Activated CD8-positive, alpha-beta T cell treated with anti-CD3 and anti-CD28 coated beads for 36 hours (primary cell): ENCODE measurements at places on chromosomes 16 and 17.

DNA sequence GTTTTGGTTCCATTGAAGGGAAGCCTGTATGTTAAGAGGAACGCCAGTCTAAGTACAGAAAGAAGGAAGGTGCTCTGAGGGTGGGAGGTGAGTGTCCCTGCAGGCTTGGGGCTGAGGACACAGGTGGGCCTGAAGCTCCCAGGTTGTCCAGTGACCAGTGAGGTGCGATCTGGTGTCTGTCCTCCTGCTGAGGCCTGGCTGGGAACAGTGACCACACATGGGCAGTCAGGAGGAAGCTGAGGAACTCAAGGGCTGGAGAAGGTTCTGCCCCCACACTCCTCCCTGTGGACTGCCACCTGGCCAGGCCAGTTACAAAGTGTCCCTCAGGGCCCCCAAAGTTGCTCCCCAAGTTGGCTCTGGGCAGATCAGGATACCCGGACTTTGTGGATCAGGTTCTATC lies 102.1 kb downstream of the N4BP1 start:
- no peak overlapping the region for H3K27ac ChIP-seq
- H3K4me1 ChIP-seq: no peaks in the 10 kb centered on the region
- peaks cover 2% of the 10 kb centered on the region for H3K36me3 ChIP-seq
- no peak for DNase-seq
- H3K4me3 ChIP-seq: no peak overlapping the region

GRCh38 chr17:27893841-27894503 lies 807 bp upstream of the LYRM9 start:
- H3K27ac ChIP-seq: no peak overlapping the region
- H3K36me3 ChIP-seq: no peaks in the 10 kb centered on the region
- peaks cover 15% of the 10 kb centered on the region for H3K27me3 ChIP-seq
- H3K4me1 ChIP-seq: peaks cover 13% of the 10 kb centered on the region
- peak overlapping the region; percentile 75 for H3K4me3 ChIP-seq

DNA sequence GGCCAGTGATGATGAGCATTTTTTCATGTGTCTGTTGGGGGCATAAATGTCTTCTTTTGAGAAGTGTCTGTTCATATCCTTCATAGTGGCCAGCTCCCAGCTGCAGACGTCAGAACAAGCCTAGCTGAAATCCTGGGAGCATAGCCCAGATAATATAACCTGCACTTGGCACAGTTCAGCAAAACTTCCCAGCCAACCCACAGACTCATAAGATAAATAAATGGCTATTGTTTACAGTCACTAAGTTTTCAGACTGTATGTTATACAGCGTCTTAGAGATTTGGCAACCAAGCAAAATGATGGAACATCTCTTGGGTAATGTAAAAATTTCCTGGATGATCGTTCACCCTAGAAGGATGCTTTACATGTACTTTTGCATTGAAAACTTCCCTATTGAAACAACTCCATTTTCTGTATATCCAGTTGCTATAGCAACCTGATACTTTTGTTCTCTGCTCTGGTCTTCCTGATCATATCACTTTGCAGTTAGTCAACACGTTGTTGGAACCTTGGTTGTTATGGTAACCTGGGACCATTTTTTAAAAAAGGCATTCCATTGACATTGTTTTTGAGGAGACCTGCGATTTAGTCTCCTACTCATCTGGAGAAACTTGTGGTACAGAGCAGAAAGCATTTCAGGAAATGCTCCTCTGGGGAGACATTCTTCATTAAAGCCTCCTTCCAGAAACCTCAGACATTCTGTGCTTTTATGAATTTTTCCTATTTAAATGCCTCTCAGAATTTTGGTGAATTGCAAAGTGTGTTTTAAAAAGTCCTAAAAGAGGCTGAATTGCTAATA lies 378.7 kb downstream of the HS3ST4 start:
- no peak overlapping the region for H3K4me3 ChIP-seq
- no peaks in the 10 kb centered on the region for H3K4me1 ChIP-seq

DNA sequence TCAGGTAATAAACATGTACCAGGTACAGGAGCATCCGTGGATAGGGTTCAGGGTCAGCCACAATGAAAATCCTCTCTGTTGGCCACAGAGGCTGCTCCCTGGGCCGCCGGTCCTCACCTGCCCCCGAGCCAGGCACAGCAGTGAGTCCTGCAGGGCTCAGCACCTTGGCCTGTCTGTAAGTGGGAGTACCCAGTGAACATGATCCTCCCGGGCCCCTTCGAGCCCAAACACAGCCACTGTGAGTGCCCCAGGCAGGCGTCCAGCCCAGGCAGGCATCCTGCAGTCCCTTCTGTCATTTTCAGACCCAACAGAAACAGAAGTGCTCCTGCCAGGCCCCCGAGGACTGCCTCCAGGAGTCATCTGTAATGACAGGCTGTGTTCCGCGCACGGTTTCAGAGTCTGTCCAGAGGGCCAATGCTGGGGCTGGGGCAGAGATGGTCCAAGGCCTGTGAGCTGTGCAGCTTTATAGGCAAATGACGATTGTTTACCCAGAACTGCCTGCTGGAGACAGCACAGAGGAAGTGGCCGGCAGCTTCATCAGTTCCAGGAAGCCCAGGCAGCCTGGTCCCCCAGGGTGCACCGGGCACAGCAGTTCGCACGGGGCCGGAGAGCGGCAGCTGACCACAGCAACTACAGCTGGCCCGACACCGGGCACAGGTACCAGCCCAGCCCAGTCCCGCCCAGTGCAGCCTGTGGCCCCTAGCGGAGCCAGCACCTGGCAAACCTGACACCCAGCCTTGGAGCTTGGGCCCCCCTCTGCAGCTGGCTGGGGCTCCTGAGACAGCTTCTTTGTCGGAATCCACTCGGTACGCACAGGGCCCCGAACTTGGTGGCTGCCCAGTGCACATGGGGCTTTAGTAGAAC lies 13.2 kb downstream of the SLC7A5 start:
- H3K27me3 ChIP-seq: no peaks in the 10 kb centered on the region
- H3K27ac ChIP-seq: peak overlapping the region; percentile 93
- DNase-seq: peak; percentile 68
- peaks cover 75% of the 10 kb centered on the region for H3K36me3 ChIP-seq
- H3K4me1 ChIP-seq: peaks cover 75% of the 10 kb centered on the region
- peak overlapping the region; percentile 63 for H3K4me3 ChIP-seq

GRCh38 chr17:81518113-81518784 lies 5.7 kb upstream of the ACTG1 start:
- peak overlapping the region; percentile 46 for H3K27ac ChIP-seq
- DNase-seq: no peak
- peaks cover 25% of the 10 kb centered on the region for H3K4me1 ChIP-seq
- H3K27me3 ChIP-seq: no peaks in the 10 kb centered on the region
- H3K4me3 ChIP-seq: peak overlapping the region; percentile 45
- H3K36me3 ChIP-seq: peaks cover 3% of the 10 kb centered on the region

DNA sequence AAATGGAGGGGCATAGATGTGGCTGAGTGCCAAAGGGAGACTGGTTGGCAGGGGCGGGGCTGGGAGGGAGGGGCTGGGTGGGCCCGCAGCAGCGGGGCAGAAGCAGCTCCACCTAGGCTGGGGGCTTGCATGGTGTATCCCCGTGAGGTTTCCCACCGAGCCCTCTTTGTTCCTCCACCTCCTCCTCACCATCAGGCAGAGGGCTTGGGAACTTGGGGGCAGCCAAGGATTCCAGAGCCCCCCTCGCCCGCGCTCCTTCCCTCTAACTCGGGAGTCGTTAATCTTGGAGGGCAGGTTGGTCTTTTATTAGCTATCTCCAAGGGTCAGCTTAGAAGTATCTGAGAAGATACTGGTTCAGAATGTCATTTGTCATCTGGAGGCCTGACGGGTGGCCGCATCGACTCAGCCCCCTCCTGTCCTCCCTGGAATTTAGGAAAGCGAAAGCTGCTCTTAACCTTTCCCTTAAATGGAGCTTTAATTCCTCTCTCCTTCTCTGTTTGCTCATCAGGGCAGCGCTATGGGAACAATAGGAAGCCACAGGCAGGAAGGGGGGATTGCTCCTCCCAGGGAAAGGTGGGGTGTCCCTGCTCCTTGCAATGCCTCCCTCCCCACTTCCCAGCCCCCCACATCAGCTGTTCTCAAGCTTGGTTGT lies 274.3 kb upstream of the XYLT1 start:
- peaks cover 8% of the 10 kb centered on the region for H3K27me3 ChIP-seq
- DNase-seq: no peak
- H3K4me1 ChIP-seq: no peaks in the 10 kb centered on the region

DNA sequence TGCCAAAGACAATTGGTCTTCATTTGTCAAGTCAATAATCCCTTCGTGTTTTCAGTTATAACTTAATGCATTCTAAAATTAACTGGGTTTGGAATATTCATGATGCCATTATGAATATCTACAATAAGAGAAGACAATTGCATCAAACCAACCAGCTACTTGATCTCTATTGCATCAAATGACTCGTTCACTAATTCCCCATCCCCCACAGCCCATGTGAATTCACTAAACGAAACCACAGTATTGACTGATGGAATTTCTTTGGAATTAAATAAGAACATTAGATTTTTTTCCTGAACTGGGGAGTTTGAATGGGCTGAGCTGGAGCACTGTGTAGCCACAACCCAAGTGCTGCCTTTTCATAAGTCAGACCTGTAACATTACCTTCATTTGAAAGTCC lies 65.3 kb downstream of the HS3ST3B1 start:
- H3K27me3 ChIP-seq: no peaks in the 10 kb centered on the region
- DNase-seq: no peak
- no peaks in the 10 kb centered on the region for H3K4me1 ChIP-seq

DNA sequence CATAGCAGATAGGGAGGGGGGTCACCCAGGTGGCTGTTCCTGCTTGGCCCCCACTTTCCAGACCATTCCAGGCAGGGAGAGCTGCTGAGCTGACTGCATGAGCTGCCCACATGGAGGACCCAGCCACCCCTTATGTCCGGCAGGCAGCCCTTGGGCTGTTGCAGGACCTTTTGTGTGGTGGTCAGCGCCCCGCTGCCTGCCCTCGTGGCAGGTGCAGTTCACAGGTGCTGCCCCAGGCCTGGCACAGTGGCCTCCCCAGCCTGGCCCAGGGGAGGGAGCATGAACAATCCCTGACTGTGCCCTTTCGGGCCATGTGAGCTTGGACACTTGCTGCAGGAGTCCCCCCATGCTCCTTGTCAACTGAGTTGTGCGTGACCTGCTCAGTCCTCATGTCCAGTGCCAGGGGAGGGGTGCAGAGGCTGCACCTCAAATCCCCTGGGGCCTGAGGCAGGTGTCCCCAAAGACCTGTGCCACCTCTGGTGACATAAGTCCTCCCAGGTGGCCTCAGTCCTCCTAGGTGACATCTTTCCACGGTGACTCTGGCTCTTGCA lies 8.6 kb downstream of the TBC1D26 start:
- H3K27me3 ChIP-seq: peaks cover 4% of the 10 kb centered on the region
- H3K4me1 ChIP-seq: no peaks in the 10 kb centered on the region
- no peak overlapping the region for H3K27ac ChIP-seq
- no peak overlapping the region for H3K4me3 ChIP-seq
- no peak for DNase-seq

DNA sequence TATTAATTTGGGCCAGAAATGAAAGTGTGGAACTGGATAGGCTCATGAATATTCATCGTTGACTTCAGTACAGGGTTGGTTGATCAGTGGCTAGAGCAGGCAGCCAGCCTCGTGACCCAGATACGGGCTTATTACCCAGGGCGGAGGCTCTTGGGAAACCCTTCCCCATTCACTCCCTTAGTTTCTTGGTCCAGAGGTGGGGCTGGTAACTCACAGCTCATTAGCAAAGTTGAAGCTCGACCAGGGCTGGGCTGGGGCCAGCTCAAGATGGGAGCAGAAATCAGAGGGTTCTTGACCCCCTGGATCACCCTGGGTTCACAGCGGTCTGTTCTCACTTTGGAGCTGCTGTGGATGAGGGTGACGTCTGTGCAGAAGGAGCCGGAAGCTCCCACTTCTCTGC lies 44.6 kb upstream of the GSE1 start:
- H3K4me1 ChIP-seq: peaks cover 84% of the 10 kb centered on the region
- H3K27ac ChIP-seq: peak overlapping the region; percentile 75
- H3K4me3 ChIP-seq: no peak overlapping the region
- DNase-seq: no peak
- peaks cover 17% of the 10 kb centered on the region for H3K36me3 ChIP-seq

- peak; percentile 85 for DNase-seq
- H3K27me3 ChIP-seq: no peaks in the 10 kb centered on the region
- H3K27ac ChIP-seq: peak overlapping the region; percentile 89
- H3K36me3 ChIP-seq: peaks cover 27% of the 10 kb centered on the region
These were observed 3.8 kb downstream of the RNF213 start for GRCh38 chr17:80264205-80265075.

DNA sequence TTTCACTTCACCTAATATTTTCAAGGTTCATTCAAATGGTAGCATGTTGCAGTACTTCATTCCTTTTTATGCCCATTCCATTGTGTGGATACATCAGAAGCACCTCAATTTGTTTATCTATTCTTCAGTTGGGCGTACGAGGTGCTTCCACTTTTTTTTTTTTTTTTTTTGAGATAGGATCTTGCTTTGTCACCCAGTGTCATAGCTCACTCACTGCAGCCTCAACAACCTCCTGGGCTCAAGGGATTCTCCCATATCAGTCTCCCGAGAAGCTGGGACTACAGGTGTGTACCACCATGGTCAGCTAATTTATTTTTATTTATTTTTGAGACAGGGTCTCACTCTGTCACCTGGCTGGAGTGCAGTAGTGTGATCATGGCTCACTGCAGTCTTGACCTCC lies 22.5 kb upstream of the SPNS3 start:
- peaks cover 5% of the 10 kb centered on the region for H3K4me1 ChIP-seq
- no peak overlapping the region for H3K27ac ChIP-seq
- H3K4me3 ChIP-seq: no peak overlapping the region
- no peak for DNase-seq

DNA sequence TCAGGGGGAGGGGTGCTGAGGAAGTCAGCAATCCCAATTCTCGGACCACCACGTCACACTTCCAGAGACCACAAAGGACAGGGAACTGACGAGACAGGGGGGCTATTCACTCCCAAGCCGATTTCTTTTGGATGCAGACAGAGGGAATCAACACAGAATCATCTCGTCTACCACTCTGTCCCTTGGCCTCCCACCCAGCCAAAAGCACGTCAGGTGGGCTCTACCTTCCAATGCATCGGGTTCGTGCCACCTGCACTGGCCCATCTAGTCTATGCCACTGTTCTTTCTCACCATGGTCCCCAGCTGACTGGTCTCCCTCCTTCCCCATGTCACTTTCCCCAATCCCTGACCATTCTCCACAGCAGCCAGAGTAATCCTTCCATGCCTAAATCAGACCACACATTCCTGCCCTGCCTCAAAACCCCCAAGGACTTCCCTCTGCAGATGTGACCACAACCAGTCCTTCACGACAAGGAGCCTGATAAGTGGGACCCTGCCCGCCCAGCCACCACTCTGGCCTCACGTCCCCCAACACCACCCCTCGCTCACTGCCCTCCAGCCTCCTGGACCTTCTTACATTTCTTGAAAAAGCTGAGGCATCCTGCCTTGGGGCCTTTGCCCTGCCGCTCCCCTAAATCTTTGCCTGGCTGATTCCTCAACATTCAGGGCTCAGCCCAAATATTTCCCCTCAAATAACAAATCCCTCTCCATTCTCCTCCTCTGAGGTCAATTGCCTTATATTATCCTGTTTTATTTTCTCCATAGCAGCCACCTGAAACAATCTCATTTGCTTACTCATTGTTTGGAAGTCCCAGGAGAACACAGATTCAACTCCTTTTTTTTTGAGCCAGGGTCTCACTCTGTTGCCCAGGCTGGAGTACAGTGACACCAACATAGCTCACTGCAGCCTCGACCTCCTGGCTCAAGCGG lies 70.4 kb downstream of the IL21R start:
- peak overlapping the region; percentile 5 for H3K27ac ChIP-seq
- H3K4me1 ChIP-seq: no peaks in the 10 kb centered on the region
- no peak overlapping the region for H3K4me3 ChIP-seq
- H3K36me3 ChIP-seq: peaks cover 47% of the 10 kb centered on the region
- DNase-seq: no peak

GRCh38 chr17:44653384-44653783 lies 2.9 kb upstream of the MEIOC start:
- no peak for DNase-seq
- peaks cover 32% of the 10 kb centered on the region for H3K27me3 ChIP-seq
- H3K27ac ChIP-seq: no peak overlapping the region
- peaks cover 7% of the 10 kb centered on the region for H3K4me1 ChIP-seq
- no peaks in the 10 kb centered on the region for H3K36me3 ChIP-seq
